Stimulated activated CD4-positive, alpha-beta T cell treated with anti-CD3 and anti-CD28 coated beads, Interleukin-2, amount 100 ng/mL, for 4 hours (primary cell): ENCODE measurements at places on chromosomes 1 and 21.

- no peak for DNase-seq
Measured at GRCh38 chr21:45072738-45073300, 1.6 kb upstream of the ADARB1 start.

DNA sequence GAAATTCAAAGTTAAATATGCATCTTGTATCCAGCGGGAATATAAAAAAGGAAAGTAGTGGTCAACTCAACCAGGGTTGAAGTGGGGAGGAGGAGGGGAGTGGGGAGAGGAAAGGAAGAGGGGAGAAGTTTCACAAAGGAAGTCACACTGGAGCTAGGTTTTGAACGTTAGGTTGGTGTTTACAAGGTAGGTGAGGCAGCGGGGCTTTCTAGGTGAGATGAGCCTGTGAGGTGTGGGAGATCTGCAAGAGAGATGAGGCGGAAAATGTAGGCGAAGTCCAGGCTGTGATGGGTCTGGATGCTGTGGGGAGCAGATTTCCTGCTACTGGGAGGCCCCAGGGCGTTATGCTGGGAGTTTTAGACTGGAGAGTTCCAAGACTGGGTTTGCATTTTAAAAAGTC lies 36.1 kb upstream of the IL20 start:
- no peak for DNase-seq

DNA sequence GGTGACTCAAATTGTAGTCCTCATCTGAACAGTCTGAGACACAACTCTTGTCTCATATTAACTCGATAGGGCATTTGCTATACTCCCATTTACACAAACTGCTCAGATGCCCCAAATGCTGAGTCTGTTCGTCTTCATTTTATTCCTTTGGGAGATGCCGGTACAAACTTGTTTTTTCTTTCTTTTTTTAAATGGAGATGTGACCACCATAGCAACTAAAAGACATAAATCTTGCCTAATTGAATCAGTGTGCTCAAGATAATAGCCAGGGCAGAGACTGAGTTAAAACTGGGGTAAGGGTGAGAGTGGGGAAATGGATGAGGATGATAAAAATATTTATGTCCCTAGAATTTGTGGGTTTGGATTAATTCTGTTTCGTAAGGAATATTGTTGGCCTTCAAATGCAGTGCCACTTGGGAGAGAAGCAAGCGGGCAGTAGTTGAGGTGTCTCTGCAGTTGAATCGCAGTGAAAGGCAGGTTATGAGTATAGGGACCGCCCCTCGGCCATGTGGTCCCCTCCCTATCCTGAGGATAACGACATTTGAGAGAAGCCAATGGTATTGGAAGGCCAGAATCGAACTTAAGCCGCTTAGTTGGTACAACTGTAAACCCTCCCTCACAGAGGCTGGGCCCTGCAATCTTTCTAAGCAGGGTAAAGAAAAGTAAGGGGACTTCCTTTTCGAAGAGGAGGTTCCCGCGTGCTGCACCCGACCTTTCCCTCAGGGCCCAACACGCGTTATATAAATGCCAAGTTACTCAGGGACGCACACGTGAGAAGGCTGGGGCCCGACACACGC lies 859 bp upstream of the LRRC8B start:
- peak; percentile 62 for DNase-seq

GRCh38 chr1:147167365-147167764 lies 4.9 kb downstream of the PRKAB2 start:
- no peak for DNase-seq

DNA sequence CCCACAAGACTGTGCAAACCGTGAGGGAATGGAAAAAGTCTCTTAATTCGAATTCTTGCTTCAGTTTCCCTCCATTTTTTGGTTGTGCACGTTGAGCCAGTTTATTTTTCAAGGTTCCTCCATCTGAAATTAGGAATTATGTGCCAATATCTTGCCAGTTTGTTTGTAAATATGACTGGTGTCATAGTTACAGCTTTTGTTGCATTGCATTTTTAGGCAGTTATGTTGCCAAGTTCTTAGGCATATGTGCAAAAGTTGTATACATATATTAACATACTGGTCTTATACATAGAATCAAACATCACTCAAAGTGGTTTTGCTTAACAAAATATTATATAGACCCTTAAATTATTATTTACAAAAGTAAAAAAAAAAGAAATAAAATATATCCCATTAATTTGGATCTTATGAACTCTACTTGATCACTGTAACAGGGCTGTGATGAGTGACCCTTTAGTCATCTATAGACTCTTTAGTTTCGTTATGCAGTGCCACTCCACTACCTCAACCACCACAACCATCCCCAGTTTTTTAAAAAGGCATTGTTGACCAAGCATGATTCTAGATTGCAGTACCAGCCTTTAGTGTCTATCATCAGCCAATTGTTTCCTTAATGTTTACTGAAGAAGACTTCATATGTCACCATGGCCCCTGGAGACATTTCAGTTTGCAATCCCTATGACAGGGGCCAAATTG lies 20.9 kb upstream of the DYNLT5 start:
- no peak for DNase-seq

- no peak for DNase-seq
Measured at GRCh38 chr1:231943084-231943483, 316.5 kb downstream of the DISC1 start.

GRCh38 chr1:83511146-83511726 lies 487.7 kb downstream of the TTLL7 start:
- no peak for DNase-seq
